ENCODE measurements at places on chromosomes 1 and 21.

- DNase-seq = no peak
These were observed 3.9 kb upstream of the IER5 start for GRCh38 chr1:181084606-181084969.

- DNase-seq = peak; percentile 17
These were observed 8.8 kb upstream of the COG2 start for GRCh38 chr1:230633469-230633868.

DNA sequence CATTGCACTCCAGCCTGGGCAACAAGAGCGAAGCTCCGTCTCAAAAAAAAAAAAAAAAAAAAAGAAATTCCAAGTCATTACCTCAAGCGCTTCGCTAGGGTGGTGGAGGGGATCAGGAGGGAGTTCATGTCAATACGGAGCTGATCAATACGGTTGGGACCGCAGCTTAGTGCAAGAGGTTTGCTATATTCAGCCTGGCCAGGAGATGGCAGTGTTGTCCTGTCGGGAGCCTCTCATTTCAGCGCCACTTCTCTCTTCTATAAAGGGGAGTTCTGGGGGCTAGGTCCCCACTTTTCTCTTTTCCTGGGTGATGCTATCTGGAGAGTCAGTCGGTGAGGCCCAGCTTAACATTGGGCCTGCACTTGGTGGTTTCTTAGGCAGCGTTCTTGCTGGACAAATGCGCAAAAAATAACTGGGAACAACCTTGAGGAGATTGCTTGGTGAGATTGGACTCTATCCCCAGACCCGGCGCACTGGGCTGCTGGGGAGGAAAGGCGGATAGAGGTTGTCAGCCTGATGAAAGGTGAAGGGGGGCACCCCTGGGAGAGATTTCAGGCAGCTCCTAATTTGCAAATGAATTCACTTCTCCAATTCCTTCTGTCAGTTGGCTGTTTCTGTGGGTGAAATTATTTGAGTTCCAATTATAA, 40.4 kb downstream of the KIAA0040 start:
- DNase-seq = peak; percentile 63

DNA sequence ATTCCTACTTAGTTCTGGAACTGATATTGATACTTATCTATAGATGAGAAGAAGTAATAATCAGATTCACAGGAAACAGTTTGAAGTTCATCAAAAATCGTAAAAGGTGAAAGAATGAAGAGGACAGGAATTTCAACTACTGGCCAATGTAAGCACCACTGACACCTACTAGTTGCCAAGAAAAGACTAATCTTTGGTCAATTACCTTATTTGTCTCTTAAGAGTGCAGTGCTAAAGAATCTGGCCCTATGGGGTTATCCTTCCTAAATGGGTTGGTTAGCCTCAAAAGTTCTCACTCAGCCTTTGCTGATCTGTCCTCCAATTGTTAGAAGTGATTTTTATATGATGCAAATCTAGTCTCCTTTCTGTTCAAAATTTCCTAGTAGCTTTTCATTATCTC, 29.5 kb downstream of the ADSS2 start:
- DNase-seq = no peak

DNA sequence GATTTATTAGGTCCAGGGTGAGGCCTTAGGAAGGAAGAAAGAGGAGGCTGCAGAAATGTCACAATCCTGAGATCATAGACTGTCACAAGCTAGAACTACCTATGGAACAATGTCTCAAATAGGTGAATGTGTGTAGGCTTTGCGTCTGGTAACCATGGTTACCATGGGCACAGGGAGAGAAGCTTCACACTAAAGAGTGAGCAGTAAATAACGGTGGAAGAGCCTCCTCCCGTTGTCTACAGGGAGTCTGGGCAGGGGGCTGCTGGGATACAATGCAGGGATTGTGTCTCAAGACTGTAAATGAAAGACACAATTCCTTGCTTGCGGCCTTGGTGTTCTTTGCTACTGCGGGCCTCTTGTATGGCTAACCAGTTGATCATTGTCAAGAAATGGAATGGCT, 28.2 kb upstream of the KCNJ6 start:
- DNase-seq = peak; percentile 9

DNA sequence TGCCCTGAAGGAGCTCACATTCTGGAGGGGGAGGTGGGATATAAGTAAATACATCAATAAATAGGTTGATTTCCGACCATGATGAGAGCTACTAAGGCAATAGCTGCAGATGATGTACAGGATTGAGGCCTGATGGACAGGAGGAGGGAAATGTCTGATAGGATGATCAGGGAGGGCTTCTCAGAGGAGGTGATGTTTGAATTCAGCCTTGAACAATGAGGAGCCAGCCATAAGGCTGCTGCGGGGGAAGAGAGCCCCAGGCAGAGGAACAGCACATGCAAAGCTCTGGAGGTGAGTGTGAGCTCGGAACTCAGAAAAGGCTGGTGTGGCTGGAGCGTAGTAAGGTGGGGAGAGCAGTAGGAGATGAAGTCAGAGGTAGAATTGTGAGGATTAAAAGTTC, 411.7 kb downstream of the PTPRU start:
- no peak for DNase-seq

- no peak for DNase-seq
These were observed 118.0 kb upstream of the PAXBP1 start for GRCh38 chr21:32889596-32889995.

GRCh38 chr1:26291939-26292338, 12.1 kb downstream of the SH3BGRL3 start:
- no peak for DNase-seq

DNA sequence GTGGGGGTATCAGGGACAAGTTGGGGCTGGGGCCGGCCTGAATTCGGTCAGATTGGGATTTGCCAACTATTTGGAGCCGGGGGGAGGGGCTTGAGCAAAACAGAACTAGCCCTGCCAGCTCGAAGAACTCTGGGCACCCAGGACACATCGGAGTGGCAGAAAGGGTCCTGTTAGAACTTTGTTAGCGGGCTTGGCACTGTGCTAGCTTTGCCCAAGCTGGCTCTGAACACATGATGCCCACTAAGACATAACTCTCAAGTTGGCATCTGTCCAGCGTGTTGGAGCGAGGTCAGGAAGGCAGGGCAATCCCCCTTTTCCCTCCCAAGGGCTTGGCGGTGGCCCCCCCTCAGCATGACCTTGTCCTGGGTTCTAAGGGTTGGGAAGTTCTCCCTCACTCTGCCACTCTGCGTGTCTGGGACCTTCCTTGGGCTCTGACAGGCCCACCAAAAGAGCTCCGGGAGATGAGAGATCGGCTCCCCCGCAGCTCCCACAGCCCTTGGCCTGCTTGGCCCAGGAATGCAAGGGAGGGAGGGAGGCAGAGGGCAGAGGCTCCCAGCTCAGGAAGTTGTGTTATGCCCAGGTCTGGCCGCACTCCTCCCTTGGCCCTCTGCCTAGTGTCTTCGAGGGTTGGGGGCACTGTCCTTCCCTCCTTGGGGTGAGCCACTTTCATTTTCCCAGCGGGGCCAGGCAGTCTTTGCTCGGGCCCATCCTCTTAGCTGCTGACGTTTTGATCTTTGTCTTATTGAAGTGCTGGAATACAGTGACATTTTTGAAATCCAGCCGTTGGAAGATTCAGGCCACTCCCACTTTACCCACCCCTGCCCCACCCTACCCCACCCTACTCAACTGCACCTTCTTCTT, 1.2 kb downstream of the LMNA start:
- peak; percentile 56 for DNase-seq

GRCh38 chr1:46528297-46528955, 23.0 kb downstream of the KNCN start:
- peak; percentile 12 for DNase-seq

GRCh38 chr1:29621826-29622435, 385.6 kb downstream of the PTPRU start:
- DNase-seq = no peak

GRCh38 chr1:32398401-32398800, 4.2 kb upstream of the BSDC1 start:
- no peak for DNase-seq

- peak; percentile 98 for DNase-seq
These were observed at the start of gene PRKAB2 for GRCh38 chr1:147172168-147173016. Gene PRKAB2 (minus strand): TSS chr1:147172470. CDS start chr1:147172144, 326 bp downstream.

- DNase-seq = no peak
These were observed 22.6 kb downstream of the IFNGR2 start for GRCh38 chr21:33425825-33426224.

GRCh38 chr1:1026599-1027413, 6.9 kb downstream of the AGRN start:
- DNase-seq = no peak

DNA sequence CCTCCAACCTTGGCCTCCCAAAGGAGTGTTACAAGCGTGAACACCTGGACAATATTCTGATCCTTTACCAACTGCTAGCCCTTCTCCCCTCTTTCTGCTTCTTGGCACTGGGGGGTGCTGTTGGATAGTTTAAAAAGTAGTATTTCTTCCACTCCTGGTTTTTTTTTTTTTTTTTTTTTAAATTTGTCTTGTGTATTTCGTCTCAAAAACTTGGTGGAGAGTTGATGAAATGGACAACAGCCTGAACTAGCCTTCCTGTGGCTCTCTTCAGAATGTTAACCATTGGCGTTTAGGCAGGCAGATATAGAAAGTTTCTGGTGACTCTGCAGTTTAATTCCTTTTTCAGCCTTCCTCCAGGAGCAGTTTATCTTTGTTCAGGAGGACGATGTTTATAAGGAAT, 69.7 kb upstream of the USP24 start:
- peak; percentile 30 for DNase-seq

DNA sequence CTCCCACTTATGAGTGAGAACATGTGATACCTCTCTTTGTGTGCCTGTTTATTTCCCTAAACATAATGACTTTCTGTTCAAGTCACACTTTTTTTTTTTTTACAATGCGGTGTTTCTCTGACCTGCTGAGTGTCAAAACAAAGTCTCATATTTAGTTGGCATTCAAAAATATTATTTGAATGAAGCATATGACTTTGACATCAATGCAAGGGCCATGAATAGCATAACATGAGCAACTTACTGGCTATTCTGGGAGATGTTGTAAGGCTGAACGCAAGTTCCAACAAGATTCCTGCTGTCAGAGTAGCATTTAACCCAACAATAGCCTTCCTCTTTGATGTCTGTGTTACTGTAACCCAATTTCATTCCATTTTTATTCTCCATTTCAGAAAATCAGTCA, 2.0 kb upstream of the KRTAP19-1 start:
- DNase-seq = no peak

DNA sequence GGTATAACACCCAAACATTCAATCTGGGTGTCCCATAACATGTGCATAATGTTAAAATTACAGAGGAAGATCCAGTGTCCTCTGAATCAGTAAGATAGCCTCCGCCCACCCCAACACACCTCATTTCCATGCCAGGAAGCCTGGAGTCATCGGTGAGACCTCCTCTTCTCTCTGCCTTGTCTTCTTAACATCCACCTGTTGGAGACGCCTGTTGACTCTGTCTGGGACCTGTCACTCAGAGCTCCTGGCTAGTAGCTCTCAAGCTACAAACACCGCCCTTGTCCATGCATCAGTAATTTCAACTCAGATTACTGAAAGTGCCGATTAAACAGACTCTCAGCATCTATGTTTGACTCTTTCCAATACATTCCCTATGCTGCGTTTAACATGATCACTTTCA, 27.4 kb downstream of the KCNJ15 start:
- no peak for DNase-seq

- peak; percentile 28 for DNase-seq
These were observed 15.2 kb upstream of the GJB5 start for GRCh38 chr1:34739613-34740012.

GRCh38 chr1:160351629-160352028, 8.4 kb downstream of the NCSTN start:
- DNase-seq = no peak

GRCh38 chr1:221497046-221497445, 244.8 kb downstream of the DUSP10 start:
- no peak for DNase-seq

DNA sequence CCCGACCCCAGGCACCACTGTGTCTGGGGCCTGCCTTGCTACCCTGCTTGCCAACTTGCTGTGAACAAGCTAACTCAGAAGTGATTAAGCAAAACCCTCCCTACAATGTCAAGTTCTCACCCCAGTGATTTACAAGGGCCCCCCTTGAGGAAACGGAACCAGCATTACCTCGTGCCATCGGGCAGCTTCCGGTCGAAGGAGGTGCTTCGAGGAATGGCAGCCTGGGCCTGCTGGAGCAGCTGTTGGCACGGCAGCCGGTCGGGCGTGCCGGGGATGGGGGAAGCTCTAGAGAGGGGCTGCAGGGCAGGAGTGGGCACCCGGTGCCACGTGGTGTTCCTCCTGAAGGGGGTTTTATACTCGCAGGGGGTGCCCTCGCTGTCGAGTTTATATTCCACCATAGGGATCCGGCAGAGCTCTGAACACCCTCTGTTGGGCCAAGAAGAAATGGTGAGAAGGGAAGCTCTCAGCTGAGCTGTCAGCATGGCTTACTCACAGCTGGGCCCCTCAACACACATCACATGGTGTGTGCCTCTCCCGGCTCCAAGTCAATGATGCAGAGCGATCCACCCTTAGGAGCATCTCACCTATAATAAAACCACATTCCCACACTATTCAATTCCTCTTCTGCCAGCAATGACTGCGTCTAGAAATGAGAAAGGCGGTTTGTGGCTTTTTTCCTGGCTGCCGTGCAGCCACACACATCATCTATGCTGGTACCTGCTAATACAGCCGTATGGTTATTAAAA, 184.4 kb downstream of the SIPA1L2 start:
- no peak for DNase-seq

- DNase-seq = no peak
These were observed 1.2 kb downstream of the ADAMTSL4 start for GRCh38 chr1:150550222-150551050.

GRCh38 chr1:169271098-169271497, 96.5 kb downstream of the NME7 start:
- DNase-seq = no peak

DNA sequence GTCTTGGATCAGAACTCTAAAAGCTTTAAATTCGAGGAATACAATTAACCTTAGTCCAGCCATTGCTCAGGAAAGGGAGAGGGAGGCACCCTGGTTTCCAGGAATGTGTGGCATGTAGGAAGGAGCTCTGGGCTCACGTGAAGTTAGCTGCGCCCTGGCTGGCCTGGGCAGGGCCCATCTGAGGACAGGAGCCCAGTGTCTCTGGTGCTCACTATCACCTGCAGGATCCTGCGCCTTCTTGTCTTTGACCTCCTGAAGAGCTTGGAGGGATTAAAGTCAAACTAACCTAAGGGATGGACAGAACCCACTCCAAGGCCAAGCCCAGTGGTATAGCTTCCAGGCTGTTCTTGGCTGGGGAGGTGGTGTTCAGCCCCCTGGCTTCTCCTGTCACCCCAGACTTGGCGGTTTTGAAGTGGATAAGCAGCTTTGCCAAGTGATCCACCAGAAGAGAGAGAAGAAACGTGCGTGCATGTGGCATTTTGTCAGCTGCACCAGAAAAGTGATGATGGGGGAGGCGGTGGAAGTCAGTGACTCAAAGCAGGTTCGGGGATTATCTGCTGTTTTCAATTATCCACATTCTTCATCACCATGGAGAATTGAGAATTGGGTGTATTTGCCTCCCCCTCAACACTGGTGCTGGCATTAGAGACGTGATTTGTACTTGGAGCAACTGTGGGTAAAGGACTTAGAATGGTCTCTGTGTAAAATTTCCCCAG, 11.9 kb upstream of the KCNN3 start:
- no peak for DNase-seq

DNA sequence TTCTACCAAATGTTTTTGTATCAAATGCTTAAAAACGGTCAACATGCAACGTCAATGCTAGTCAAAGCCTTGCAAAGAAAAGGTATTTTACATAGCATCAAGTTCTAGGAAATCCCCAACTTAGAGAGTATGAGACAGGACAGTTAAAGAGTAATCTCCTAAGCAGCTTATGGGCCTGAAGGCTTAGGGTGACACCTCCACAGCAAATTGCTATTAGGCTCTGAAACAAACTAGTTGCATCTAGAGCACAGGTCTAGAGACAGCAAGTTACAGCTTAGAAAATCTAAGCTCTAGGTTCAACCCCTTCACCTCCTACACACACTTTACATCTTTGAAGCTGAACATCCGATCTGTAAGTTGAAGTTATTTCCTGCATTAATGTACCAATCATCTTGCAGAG, 13.7 kb downstream of the PABPC4 start:
- DNase-seq = no peak

Measured in NCI-H69 (cell line).